A549 (cell line): ENCODE measurements at places on chromosomes 3 and 15.

DNA sequence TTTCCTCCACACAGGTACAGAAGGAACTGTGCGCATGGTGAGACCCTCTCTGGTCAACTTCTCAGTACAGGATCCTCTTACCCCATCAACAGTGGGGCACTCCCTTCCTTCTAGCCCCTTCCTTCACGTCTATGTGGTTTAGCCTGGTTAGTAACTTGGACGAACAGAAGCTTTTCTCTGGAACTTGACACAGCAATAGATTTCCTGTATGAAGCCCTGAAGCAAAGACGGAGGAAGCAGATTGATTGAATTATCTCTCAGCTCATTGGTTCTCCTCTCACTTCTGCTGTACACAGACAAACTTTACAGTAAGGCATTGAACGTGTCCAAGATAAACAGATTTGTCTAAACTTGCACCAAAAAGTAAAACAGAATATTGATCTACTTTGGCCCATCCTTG is at the start of gene CD200R1:
TSS of gene CD200R1 (minus strand) at position 210 of the 400 bp plus-strand sequence. CDS start 246 bp downstream, outside the sequence.
- DNase-seq = no peak

GRCh38 chr3:127728417-127729015 is 55.8 kb downstream of the ABTB1 start:
- DNase-seq = no peak

DNA sequence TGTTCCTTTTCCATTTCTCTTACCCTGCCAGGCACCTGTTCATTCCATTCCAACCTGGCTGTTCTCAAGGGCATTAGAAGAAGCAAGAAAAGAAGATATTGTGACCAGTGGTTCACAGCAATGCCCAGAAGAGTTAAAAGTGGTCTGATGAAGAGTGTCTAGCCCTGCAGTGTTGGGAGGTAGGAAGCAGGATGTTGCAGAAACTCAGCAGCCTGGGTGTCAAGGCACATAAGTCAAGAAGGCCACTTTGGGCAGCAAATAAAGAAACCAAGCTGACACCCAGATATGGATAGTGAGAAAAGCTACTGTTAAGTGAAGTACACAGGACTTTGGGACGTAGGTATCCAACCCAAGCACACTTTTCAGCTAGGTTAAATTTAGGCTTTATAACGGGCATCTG is 199.9 kb upstream of the SATB1 start:
- no peak for DNase-seq

- no peak for DNase-seq
These were observed 140.7 kb downstream of the VPS8 start for GRCh38 chr3:184952671-184953070.

DNA sequence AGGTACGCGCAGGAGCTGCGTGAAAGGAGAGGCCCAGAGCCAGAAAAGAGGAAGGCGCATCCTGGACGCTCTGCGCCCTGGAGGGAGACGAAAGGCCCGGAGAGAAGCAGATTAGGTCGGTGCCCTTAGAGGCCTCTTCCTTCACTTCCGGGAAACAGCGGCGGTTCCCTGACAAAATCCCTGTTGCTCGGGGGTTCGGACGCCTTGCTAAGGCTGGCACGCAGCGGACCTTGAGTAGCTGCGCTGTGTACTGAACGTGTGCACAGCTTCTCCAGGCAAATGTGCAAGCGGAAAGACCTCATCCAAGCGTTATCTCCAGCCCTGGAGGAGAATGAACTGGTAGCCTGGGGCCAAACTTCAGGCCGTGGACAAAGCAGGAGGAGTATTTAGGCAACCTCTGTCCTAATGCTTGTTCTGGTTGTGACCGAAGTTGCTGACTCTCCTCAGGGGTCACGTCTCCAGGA is 3.0 kb upstream of the SOX14 start:
- no peak for DNase-seq

- DNase-seq = no peak
These were observed 195.8 kb downstream of the TBC1D5 start for GRCh38 chr3:17546500-17547255.

- no peak for DNase-seq
These were observed 169.4 kb downstream of the FNDC3B start for GRCh38 chr3:172208586-172209332.

- DNase-seq = no peak
These were observed 31.4 kb downstream of the SLC49A4 start for GRCh38 chr3:122826278-122826677.

DNA sequence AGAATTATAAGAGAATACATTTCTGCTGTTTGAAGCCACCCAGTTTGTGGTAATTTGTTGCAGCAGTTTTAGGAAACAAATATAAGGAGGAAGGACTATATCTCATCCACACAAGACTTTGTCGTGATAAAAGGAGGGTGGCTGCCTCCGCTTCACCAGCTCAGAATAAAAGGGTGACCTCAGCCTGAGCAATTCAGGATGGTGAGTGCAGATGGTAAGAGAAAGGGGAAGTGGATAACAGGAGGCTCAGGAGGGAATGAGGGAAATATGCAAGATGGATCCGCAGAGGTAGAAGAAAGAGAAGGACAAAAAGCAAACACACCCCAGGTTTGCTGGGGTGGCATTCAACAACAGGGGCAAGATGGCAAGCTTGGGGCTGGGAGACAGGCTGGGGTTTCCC is 108.1 kb upstream of the TNFAIP8L3 start:
- no peak for DNase-seq

GRCh38 chr15:74136540-74136813 is 6.1 kb downstream of the ISLR2 start:
- DNase-seq = no peak

GRCh38 chr15:24621630-24622215 is 53.9 kb upstream of the NPAP1 start:
- no peak for DNase-seq

DNA sequence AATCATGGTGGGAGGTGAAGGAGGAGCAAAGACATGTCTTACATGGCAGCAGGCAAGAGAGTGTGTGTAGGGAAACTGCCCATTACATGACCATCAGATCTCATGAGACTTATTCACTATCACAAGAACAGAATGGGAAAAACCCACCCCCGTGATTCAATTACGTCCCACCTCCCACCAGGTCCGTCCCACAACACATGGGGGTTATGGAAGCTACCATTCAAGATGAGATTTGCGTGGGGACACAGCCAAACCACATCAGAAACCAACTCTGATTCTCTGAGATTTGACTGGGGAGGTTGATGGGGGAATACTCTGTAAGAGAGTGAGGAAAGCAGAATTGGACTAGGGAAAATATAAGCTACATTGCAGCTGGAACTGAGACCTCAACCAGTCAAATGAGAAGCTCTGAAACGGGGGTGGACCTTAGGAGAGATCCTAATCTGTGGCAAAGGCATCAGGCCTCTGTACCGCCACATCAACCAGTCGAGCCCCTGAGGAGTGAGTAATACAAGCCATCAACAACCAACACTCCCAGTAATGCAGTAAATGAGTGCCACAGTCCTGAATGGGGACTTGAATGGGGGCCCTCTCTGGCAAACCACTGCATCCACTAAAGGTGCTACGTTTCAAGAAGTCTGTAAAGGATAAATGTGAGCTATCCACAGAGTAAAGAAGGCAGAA is 207.9 kb upstream of the GADL1 start:
- DNase-seq = no peak

DNA sequence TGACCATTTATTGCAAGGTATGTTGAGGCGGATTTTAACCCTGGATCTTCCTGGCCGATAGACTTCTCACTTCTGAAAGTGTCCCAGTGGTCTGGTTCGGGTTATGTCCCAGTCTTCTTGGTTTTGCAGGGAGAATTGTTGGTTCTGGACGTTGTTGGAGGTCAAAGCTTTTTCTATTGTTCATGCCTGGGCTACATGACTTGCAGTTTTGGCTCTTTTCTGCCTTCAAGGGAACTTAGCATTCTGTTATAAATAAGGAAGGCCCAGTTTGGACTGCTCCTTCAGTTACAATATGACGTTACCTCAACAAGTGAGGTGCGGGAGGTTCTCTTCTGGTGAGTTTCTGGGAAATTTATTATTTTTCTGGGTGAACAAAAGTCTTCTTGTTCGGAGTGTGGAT is 614.3 kb downstream of the DIPK2A start:
- DNase-seq = no peak

DNA sequence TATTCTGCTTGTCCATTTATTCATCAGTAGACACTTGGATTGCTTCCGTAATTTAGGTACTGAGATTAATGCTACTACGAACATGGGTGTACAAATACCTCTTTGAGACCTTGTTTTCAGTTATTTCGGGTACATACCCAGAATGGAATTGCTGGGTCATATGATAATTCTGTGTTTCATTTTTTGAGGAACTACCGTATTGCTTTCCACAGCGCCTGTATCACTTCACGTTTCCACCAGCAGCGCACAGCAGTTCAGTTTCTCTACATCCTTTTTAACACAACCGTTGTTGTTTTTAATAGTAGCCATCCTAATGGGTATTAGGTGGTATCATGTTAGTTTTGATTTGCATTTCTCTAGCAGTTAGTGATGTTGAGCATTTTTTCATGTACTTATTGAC is 9.5 kb downstream of the PAK2 start:
- DNase-seq = no peak

DNA sequence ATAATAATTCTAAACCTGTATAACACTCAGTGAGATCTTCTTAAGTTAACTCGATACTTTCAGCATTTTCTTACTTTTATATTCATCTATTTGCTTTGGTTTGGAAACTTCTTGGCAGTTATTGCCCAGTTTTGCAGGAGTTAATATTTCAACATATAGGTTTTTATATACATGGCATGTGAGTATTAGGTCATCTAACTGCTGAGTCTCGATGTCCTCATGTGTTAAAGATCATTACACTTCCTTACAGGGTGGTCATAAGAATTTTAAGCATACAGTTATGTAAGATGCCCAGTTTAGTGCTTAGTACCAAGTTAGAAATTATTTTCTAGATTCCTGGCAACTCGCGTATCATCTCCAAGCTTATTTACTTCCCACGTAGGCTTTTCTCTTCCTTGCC is 62.9 kb downstream of the TMEM39A start:
- DNase-seq = no peak

DNA sequence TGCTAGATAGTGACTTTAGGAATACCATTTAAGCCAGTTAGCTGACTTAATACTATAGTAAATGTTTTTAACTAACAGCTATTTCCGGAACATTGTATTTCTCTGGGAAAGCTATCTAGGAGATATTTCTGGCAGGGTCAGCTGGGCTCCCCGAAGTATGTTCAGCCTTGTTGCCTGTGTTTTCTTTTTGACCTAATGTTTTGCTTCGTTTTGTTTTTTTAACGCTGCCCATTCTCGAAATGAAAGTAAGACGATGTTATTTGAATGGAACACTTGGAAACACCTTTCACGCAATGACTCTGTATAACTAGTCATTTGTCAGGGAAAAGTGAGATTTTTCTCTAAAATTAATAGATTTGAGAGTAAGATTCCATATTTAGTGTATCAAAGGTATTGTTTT is 702.9 kb upstream of the NAALADL2 start:
- DNase-seq = no peak

GRCh38 chr3:154464440-154465190 is 34.6 kb upstream of the GPR149 start:
- no peak for DNase-seq

- no peak for DNase-seq
These were observed 71.3 kb upstream of the CGNL1 start for GRCh38 chr15:57305009-57305408.

DNA sequence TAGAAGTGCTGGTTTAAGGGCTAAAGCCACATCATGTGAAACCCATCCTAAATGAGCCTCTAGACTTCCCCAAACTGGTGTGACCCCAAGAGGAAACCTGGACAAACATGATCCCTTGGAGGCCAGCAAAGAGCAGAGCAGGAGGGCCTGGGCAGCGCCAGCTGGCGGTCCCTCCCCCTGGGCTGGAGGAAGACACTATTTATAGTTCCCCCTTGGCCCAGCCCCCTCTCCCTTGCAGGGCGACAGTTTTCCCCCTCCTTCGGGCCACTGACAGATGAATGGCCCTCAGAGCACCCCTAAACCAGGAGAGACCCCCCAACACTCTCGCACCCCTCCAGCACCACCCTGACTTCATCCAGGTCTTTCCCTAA is 2.9 kb downstream of the UCN2 start:
- DNase-seq = no peak

DNA sequence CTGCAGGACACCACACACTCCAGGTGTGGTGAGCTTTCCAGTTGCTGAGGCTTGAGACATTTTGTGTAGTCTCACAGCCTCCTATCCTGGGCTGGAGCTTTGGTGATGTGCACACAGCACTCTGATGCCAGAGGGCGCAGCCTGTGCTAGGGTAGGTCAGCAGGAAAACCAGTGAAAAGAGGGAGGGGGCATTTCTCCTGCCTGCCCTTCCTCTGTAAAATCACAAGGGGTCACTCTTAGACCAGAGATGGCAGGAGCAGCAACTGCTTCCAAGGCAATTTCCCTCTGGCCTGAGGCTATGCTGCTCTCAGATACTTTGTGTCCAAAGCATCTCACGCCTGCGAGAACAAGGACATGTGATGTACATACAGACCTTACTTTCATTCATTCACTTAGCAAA is 16.5 kb upstream of the MUSTN1 start:
- DNase-seq = peak; percentile 62

- DNase-seq = no peak
These were observed 12.3 kb upstream of the MUC4 start for GRCh38 chr3:195823999-195824398.

GRCh38 chr15:88636050-88636449 is 2.8 kb upstream of the ISG20 start:
- DNase-seq = no peak

GRCh38 chr15:69156736-69157381 is 3.6 kb upstream of the GLCE start:
- DNase-seq = no peak

DNA sequence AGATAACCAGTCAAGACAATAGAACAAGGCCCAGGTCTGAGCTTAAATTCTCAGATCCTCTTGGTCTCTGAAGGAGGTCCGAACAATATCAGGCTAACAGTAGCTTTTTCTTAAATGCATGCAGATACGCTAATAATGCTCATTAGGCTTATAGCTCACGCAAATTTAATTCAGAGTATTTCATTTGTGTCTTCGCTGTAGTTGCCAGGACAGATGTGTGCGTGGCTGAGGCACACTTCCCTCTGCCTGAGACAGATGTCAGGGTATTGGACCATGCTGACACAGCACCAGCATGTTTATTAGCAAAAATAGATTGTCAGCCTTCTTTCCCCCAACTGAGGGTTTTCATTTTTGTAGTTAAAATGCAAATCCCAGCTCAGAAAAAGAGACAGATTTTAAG is 102.9 kb upstream of the BFSP2 start:
- no peak for DNase-seq
